ENCODE measurements at places on chromosomes 5 and 9.

DNA sequence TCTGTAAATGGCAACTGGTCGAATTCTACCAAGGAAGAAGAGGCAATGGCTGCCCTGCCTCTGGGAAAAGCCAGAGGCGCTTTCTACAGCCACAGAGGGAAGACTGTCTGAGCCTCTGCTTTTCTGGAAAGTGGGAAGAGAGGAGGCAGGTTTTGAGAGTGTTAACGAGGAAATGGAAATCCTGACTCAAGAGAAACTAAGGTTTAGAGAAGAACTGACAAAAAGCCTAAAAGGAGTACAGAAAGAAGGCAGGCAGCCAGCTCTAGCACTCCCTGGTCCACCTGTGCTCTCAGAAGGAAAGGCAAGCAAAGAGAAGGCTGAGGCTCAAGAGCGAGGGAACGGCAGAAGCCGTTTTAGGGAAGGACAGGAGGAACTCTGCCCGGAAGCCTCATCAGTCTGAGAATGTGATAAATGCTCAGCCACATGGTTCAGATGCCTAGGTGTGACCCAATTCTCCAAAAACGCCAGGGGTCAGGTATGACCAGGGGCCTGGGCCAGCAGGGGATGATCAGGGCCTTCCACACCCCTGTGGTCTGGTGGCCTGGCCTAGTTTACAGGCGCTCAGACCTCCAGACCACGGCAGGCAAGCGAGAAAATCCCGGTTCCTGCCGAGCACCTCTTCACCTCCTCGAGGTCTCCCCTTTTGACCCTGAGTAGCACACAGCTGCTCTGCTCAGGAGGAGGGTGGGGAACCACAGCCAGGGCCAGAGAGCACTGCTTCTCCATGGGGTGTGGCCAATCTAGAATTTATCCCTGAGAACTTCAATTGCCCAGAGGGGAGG, 79.9 kb upstream of the FBXW11 start:
- no peak for DNase-seq

GRCh38 chr5:55226027-55226933, 835 bp downstream of the MCIDAS start:
- DNase-seq: no peak

GRCh38 chr9:77589046-77589795, 58.9 kb downstream of the GNA14 start:
- DNase-seq: no peak

DNA sequence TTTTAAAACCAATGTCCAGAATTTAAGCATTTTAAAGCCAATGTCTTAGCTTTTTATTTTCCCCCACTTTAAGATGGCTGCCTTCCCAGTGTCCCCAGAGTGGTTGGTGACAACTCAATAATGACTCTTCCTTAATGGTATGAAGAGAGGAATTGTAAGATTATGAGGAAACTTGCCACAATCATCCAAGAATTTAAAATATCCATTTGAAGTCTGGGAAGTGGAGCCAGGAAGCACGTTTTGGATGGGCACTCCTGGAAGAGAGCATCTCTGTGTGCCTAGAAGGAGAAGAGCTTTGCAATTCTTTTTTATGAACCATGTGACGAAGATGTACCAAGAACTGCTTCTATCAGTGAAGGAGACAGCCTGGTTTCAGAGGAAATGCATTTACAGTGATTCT, 11.3 kb upstream of the IGFBPL1 start:
- DNase-seq: no peak

- DNase-seq: no peak
These were observed 525.6 kb downstream of the CETN3 start for GRCh38 chr5:89883967-89884366.

DNA sequence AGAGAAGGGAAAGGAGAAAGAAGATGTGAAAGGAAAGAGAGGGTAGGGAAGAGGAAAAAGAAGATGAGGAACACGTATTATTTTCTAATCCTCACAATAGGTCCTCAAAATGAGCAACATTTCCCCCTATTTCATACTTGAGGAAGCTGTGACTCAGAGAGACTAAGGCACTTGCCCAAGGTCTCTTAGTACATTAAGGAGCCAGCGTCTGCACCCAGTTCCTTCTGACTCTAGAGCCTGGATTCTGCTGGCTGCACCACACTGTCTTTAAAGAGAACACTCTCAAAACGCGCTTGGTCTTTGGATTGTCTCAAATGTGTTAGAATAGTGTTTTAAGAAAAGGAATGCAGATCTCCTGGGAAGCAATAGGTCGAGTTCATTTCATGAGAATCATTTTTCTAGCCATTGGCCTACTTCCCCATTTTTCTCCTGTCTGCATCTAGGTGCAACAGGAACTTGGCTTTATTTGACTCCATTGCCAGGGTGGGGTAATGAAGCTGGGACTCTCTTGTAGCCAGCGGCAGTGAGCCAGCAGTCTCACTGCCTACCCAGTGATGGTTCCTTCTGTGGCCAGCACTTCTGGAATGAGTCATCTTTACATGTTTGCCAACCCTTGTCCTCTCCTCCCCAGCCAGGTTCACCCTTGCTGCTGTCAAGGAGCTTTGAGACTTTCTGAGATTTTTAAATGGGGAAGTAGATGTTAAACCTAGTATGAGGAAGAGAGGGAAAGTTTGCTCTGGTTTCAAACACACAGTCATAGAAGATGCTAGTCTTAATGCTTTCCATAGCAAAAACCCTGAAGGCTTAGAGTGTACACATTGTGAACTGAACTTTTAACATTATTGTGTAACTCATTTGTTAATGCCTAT, 82.7 kb downstream of the DOCK8 start:
- DNase-seq: no peak

GRCh38 chr5:110590187-110590586, 136.3 kb downstream of the TMEM232 start:
- no peak for DNase-seq

All from stimulated activated CD8-positive, alpha-beta memory T cell treated with anti-CD3 and anti-CD28 coated beads, Interleukin-12 subunit alpha, Interleukin-12 subunit beta, amount 100 ng/mL, for 1 hour (primary cell).